ENCODE measurements at places on chromosomes 16 and 17.

GRCh38 chr17:34370997-34371395, 8.0 kb upstream of the CCL1 start:
- DNase-seq: no peak

- DNase-seq: no peak
These were observed 63.4 kb downstream of the ADCY9 start for GRCh38 chr16:4052801-4053293.

GRCh38 chr17:8126491-8127066, 2.7 kb upstream of the HES7 start:
- DNase-seq: no peak

DNA sequence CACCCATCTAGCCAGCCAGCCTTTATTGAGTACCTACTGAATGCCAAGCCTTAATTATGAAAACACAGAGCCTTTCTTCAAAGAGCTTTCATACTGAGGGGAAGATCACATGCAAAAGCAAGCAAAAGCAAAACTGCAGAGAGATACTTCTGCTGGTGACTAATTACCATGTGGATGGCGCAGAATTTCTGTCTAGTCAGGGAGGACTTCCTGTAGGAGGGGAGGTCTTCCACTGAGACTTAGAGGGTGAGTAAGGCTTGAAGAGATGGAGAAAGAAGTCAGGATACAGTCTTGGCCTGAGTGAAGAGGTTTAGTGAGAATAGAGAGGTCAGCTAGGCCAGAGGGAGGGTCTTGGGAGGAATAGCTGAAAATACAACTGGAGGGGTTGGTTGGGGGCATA, 53.9 kb upstream of the CCL2 start:
- no peak for DNase-seq

DNA sequence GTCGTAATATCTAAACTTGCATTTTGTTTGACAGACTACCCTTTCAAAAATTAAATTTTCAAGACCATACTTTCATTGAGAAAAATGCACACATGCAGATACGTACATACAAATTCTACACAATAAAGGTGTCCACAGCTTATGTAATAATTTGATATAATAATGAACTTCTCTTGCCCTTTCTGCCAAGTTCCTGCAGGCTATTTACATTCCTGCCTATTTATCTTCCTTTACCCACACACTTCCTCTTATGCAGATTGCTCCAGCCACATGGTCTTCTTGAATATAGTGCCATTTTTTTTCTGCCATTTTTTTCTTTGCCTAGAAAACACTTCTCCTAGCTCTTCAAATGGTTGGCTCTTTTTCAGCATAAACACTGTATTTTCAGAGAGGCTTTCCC, 826.9 kb upstream of the CDH8 start:
- DNase-seq: no peak

DNA sequence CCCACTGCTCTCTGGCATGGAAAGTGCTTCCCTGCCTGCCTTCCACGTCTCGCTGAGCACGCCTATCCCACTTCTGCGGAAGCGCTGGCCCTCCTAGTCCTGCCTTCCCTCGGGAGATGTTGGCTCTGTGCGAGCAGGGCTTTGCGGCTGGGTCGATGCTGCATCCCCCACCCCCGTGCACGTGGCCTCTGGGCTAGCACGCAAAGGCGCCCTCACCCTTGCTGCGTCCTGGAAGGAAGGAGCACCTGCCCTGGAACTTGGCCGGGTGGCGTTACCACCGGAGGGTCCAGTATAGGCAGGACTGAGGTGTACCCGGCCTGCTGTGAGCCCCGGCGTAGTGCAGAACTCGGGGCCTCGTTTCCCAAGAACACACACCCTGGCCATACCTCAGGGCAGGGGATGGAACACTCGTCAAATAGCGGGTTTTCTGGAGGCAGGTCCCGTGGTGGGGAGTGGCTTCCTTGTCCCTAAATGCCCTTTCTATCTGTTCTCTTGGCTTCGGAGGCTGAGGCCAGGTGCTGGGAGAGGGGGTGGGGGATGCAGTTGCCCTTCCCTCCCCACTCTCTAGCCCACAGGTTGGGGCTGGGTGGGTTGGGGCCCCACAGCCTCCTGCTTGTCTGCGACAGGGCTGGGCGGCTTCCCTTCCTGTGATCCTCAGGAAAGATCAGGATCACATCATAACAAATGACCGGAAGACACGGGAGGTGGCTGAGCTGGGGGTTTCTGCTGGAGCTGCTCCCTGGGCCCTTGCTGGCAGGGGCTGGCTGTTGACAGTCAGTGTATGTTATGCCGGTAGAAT, 17.4 kb downstream of the BAIAP2 start:
- no peak for DNase-seq

- DNase-seq: no peak
These were observed 15.5 kb downstream of the VPS35 start for GRCh38 chr16:46673320-46674013.

DNA sequence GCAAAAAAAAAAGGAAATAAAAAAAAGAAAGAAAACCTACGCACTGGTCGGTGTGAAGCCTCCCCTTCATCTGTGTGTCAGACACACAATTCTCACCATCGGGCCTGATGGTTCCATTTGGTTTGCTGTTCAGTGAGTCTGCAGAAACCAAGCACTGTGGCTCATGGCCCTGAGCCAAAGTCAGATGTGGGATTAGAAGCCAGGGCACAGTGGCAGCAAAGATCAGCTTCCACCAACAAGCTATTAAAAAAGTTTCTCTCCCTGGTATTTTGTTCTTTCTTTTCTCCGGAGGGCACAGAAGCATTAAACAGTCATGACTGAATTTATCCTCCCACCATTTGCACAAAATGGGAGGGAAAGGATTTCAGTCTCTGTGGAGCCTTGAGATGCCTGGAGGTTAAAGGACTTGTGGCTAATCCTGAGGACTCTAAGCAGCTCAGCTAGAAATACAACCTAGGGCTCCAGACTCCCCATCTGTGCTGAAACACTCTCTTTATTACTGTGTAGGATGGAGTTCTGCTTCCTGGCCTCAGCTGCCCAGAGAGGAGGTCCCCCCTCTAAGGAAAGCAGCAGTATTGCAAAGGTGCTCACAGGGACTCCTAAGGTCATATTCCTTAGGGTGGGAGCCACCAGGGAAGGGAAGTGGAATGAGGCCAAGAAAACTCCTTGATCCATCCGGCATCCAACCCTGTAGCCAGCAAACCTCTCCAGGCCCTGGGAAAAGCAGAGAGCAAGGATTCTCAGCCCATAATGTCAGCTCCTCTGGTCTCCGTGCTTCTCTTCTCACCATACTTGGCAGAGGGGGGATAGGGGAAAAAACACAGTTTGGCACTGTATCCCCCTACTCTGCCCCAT, 28.2 kb downstream of the SLC39A11 start:
- DNase-seq: no peak

- DNase-seq: no peak
These were observed 168.9 kb upstream of the NOG start for GRCh38 chr17:56424543-56425044.

DNA sequence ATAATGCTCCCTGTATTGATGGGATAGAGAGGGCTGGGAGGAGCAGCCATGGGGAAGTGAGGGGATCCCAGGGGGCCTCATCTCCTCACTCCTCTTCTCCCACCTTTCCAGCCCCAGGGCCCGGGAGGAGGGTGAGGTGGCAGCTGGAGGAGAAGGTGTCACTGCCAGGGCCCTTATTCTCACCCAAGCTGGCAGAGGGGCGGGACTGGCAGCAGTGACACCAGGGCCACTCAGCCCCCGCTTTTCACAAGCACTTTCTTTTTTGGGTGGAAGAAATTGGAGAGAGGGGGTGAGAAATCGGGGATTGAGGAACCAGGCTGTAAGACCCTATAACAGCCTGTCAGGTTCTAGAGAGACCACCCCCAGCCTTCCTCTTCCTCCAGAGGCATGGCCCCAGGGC, 2.4 kb upstream of the TBX21 start:
- DNase-seq: no peak

DNA sequence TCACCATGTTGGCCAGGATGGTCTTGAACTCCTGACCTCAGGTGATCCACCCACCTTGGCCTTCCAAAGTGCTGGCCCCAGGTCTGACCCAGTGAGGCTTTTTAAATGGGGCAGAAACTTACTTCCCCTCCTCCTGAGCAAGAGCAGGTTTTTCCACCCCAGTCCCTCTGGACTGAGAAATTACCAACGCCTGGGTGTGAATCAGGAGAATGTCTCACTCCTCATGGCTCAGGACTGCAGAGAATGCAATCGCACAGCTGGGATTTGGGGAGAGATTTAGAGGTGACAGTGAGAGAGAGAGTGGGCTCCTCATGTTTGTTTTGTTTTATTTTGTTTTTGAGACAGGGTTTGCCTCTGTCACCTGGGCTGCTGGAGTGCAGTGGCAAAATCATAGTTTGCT, 203.6 kb downstream of the RAB11FIP4 start:
- DNase-seq: no peak
